ENCODE measurements at places on chromosomes 2 and 18.

GRCh38 chr2:43169987-43170386, 56.4 kb downstream of the ZFP36L2 start:
- DNase-seq, result no peak

DNA sequence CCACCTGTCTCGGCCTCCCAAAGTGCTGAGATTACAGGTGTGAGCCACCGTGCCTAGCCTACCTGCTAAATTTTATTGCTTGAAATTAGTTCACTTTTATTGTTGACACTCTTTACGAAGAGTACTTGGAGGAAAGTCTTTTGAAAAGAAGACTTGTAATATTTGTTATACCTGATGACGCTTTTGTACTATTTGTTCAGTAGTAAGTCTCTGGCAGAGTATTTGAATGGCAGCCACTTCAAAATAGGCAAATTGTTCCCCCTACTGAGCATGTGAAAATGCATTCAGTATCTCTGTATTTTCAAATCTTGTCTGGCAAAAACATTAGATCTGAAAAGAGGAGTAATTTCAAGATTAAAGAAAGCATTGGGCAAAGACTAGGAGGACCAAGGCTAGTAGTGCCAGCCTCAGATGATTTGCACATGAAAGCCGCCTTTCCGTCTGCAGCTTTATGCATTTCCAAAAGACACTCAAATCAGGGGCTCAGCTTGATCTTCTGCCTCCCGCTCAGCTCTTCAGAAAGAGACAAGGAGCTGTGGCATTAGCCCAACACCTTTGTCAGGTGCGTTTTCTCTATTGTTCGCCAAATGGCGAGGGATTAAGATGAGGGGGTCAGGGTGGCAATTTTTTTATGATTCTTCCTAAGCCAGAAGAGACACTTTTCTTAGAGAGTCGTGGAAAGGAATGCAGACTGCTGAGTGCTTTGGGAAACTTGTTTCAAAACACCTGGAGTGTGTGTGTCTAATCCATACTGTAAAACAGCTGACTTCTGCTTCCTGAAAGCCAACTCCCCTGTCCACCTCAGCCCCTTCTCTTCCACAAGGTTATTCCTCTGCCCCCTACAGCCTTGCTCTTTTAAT, 18.8 kb upstream of the FOXI3 start:
- no peak for DNase-seq

DNA sequence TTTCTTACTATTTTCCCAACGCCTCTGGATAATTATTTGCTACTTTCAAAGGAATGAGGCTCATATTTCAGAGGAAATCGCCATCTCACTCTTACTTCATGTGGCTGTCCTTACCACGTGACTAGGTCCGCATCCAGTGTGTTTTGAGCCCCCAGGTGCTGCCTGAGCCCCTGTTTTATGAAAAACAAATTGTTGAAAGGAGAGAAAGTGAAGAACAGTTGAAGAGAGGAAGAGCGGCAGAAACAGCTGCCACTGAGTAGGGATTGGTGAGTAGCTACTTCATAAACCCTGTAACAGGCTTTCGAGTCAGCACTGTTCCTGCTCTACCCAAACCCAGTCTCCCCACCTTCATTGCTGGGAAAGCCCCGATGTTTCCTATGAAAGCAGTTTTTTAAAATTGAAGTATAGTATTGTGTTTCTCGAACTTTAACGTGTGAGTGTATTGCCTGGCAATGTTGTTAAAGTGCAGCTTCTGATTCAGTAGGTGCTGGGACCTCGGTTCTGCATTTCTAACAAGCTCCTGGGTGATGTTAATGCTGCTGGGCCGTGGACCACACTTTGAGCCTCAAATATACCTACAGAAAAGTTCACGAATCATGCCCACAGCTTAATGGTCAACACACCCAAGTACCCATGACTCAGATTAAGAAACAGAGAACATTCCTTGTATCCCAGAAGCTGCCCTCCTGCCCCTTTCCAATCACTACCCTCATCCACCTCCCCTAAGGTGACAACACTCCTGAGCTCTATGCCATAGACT, 39.7 kb downstream of the TMEM177 start:
- no peak for DNase-seq

DNA sequence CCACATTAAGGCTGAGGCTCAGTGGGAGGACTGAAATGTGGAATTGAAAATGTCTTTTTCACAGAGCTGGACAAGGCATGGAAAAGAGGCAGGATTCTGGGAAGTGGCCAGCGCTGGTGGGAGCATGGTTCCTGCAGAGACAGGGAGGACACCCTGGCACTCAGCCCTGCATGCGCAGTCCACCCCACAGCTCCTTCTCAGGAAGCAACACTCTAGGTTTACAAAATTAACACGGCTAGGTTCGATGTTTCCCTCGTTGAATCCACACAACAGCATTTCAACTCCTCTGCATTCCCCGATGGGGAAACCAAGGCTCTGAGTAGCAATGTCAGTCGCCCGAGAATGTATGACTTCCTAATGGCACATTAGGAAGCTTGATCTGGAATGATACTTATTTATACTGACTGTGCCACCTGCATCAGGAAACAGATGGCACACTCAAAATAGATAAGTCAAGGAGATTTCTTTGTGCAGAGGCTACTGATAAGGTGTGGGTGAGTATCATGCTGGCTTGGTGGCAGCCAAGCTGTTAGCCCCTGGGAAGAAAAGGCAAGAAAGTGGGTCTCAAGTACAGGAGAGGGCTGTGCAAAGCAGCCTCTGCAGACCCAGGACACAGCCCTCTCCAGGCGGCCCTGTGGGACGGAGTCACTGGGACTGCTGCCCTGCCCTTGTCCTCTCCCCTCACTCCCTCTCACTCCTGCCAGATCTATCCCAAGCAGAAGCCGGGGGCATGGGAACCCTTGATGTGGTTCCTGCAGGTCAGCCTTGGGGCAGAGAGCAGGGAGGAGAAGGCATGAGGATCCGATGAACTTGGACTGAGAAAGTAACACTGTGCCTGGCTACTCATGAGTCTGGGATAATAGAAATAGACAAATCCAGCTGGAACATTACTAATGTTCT, 158.4 kb upstream of the FHL2 start:
- DNase-seq, result no peak

DNA sequence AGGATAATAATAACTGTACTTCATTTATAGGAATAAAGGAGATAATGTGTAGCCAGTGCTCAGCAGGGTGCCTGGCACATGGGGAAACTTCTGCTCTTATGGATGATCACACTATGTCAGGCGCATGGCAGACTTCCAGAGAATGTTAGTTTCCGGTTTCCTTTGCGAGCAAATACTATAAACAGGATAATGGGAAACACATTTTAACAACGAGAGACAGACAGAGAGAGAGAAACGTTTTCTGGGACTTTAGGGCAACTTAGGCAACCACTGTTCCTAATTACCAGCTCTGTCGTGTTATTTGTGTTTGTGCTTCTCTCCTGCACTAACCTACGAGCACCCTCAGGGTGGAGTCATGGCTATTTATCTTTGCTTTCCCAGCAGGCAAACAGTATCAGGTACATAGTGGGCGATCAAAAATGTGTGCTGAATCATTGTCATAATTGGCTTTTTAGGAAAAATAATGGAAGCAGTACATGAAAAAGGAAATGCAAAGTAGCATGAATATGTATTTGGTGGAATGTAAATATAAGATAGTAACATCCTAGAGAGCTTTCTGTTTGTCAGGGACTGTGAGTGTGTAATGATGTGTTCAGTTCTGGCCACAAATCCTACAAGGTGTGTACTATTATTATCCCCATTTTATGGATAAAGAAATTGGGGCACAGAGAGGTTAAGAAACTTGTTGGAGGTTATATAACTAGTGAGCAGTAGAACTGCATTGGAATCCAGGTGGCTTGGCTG, 36.8 kb upstream of the IGFBP2 start:
- peak; percentile 79 for DNase-seq

All from M059J (cell line).